CD4-positive, CD25-positive, alpha-beta regulatory T cell (primary cell): ENCODE measurements at places on chromosomes 2 and 18.
A peak's percentile ranks its signal among the peaks of the same experiment; 100 is the strongest.

- no peak overlapping the region for H3K27ac ChIP-seq
- no peaks in the 10 kb centered on the region for H3K4me1 ChIP-seq
- no peak overlapping the region for H3K4me3 ChIP-seq
- DNase-seq, result no peak
Measured at GRCh38 chr2:60520151-60520876, 33.1 kb downstream of the BCL11A start.

DNA sequence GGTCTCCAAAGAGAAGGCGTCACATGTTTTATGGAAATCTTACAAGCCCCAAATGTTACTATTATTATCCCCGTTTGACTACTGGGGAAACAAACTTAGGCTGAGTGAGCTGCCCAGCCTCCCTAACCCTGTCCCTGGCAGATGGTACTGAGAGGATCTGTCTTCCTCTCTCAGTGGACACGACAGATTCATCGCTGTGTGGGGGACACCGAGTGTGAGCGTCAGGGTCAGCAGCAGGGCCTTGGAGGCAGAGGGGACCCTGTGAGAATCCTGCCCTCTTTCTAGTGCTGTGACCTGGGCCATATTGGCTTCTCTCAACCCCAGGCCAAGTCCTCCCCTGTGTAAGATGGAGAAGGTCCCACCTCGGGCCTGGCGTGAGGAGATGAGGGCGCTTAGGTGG is 27.1 kb upstream of the SMAD7 start:
- peaks cover 13% of the 10 kb centered on the region for H3K4me1 ChIP-seq
- no peak overlapping the region for H3K27ac ChIP-seq
- DNase-seq, result no peak
- H3K36me3 ChIP-seq, result no peaks in the 10 kb centered on the region

GRCh38 chr2:218814540-218815243 is 16.9 kb downstream of the PRKAG3 start:
- no peaks in the 10 kb centered on the region for H3K36me3 ChIP-seq
- H3K27ac ChIP-seq, result no peak overlapping the region
- no peaks in the 10 kb centered on the region for H3K4me1 ChIP-seq

DNA sequence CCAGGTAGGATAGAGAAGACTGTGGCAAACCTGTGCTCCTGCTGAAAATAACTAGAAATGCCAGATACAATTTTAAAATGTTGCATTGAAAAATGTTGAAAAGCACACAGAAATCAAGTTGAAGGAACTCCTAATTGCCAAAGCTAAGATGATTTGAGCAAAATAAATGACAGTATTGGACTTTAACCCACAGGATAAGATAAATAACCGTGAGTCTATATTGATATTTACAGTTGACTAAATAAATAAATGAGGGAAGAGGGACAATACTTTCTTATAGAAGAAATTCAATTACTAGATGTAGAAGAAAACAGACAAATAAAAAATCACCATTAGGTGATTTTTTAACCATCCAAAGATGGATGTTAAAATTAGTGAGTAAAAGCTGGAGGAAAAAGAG is 59.0 kb downstream of the CWC22 start:
- no peaks in the 10 kb centered on the region for H3K27me3 ChIP-seq
- H3K4me3 ChIP-seq, result no peak overlapping the region
- H3K4me1 ChIP-seq, result no peaks in the 10 kb centered on the region
- DNase-seq, result no peak

DNA sequence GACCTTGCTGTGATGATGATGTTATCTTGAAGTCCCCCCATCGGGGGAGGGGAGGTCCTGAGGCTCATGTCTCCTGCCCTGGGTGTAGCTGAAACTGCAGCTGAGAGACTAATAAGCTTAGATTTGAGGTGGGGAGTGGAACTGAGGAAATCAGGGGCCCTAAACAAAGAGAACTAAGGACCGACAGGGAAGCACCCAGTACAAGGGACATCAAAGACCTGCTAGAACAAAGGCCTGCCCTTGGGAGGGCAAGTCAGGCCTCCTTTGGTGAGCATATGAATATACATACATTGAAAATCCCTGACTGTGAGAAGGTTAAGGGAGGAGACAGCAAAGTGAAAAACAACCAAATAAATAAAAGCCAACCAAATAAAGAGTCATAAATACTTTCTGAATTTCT is 1132.5 kb upstream of the CELF4 start:
- H3K27me3 ChIP-seq, result no peaks in the 10 kb centered on the region
- no peaks in the 10 kb centered on the region for H3K4me1 ChIP-seq
- no peak for DNase-seq
- H3K4me3 ChIP-seq, result no peak overlapping the region
- H3K27ac ChIP-seq, result no peak overlapping the region

- H3K4me1 ChIP-seq, result no peaks in the 10 kb centered on the region
- no peak for DNase-seq
- no peak overlapping the region for H3K4me3 ChIP-seq
- no peak overlapping the region for H3K27ac ChIP-seq
Measured at GRCh38 chr18:5728531-5728930, 166.8 kb downstream of the TMEM200C start.

GRCh38 chr2:15714609-15715008 is 122.9 kb downstream of the DDX1 start:
- H3K4me1 ChIP-seq, result no peaks in the 10 kb centered on the region
- DNase-seq, result no peak
- H3K27ac ChIP-seq, result no peak overlapping the region
- H3K4me3 ChIP-seq, result no peak overlapping the region

- no peaks in the 10 kb centered on the region for H3K36me3 ChIP-seq
- peak overlapping the region; percentile 90 for H3K4me3 ChIP-seq
- no peak for DNase-seq
- H3K4me1 ChIP-seq, result peaks cover 64% of the 10 kb centered on the region
Measured at GRCh38 chr2:239268082-239268481, 132.7 kb downstream of the HDAC4 start.

- H3K27ac ChIP-seq, result no peak overlapping the region
- no peaks in the 10 kb centered on the region for H3K36me3 ChIP-seq
- no peak overlapping the region for H3K4me3 ChIP-seq
- DNase-seq, result no peak
Measured at GRCh38 chr2:236977063-236977851, 108.4 kb upstream of the COPS8 start.

GRCh38 chr2:101762451-101763171 is 65.1 kb downstream of the MAP4K4 start:
- H3K4me1 ChIP-seq, result peaks cover 51% of the 10 kb centered on the region
- no peaks in the 10 kb centered on the region for H3K27me3 ChIP-seq
- no peak overlapping the region for H3K27ac ChIP-seq
- H3K4me3 ChIP-seq, result no peak overlapping the region
- no peaks in the 10 kb centered on the region for H3K36me3 ChIP-seq

- DNase-seq, result no peak
- no peaks in the 10 kb centered on the region for H3K4me1 ChIP-seq
- H3K27me3 ChIP-seq, result no peaks in the 10 kb centered on the region
- H3K4me3 ChIP-seq, result no peak overlapping the region
- H3K27ac ChIP-seq, result no peak overlapping the region
Measured at GRCh38 chr18:73859837-73860397, 287.7 kb downstream of the FBXO15 start.

- peaks cover 19% of the 10 kb centered on the region for H3K4me1 ChIP-seq
- no peak for DNase-seq
- H3K27me3 ChIP-seq, result no peaks in the 10 kb centered on the region
- peak overlapping the region; percentile 53 for H3K4me3 ChIP-seq
- no peaks in the 10 kb centered on the region for H3K36me3 ChIP-seq
- H3K27ac ChIP-seq, result no peak overlapping the region
Measured at GRCh38 chr2:219540784-219541504, 2.7 kb downstream of the CHPF start.

- no peak overlapping the region for H3K4me3 ChIP-seq
Measured at GRCh38 chr18:25974630-25975077, 115.8 kb downstream of the SS18 start.

GRCh38 chr2:175030380-175031271 is 25.4 kb upstream of the CHN1 start:
- H3K4me3 ChIP-seq, result no peak overlapping the region
- H3K4me1 ChIP-seq, result no peaks in the 10 kb centered on the region
- no peaks in the 10 kb centered on the region for H3K27me3 ChIP-seq
- no peak for DNase-seq
- H3K27ac ChIP-seq, result no peak overlapping the region

GRCh38 chr2:42757981-42758740 is 5.8 kb downstream of the OXER1 start:
- no peaks in the 10 kb centered on the region for H3K27me3 ChIP-seq
- H3K27ac ChIP-seq, result no peak overlapping the region
- H3K36me3 ChIP-seq, result no peaks in the 10 kb centered on the region

DNA sequence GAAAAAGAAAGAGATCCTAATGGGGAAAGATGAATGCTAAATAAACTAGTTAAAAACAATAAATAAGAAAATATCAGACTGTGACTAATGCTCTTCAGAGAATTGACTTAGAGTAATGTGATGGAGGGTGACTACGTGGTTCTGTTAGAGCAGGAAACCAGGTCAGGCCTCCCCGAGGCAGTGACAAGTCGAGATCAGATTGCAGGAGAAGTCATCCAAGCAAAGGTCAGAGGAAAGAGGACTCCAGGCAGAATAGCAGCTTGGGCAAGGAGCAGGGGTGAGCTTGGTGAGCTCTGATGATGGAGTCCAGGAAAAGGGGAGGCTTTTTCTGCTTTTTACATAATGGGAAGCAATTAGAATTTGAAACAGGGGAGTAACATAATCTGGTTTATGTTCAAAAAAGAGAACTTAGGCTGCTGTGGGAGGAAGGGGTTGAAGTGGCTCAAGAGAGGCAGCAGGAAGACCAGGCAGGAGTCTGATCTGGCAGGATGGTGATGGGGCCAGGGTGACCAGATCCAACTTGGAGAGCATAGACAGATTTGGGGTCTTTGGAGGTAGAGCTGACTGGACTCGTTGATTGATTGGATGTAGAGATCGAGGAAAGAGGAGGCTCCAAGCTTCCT is 27.3 kb upstream of the ITGB6 start:
- H3K27ac ChIP-seq, result no peak overlapping the region
- H3K36me3 ChIP-seq, result no peaks in the 10 kb centered on the region
- peaks cover 15% of the 10 kb centered on the region for H3K4me1 ChIP-seq
- H3K4me3 ChIP-seq, result no peak overlapping the region

DNA sequence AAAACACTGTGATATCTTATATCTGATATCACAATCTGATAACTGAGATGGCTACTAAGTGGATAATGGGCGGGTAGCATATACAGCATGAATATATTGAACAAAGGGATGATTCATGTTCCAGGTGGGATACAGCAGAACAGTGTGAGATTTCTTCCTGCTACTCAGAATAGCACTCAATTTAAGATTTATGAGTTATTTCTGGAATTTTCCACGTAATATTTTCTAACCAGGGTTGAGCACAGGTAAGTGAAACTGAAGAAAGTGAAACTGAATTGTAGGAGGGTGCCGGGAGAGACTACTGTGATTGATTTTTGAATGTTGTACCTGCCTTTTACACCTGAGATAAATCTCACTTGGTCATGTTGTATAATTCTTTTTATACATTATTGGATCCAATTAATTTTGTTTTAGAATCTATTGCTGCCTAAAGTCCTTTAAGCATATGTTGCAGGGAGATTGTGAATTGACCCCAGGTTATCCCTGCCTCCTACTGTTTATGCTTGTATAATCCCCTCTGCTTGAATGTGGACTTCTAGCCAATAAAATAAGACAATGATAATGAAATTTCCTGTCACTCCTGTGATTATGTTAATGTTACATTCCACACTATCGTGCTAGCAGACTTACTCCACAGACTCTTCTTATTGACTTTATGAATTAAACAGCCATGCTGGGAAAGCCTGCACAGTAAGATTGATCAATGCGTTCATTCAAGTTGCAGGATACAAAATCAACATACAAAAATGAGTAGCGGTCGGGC is 67.6 kb upstream of the RBBP8 start:
- H3K4me1 ChIP-seq, result no peaks in the 10 kb centered on the region
- no peaks in the 10 kb centered on the region for H3K36me3 ChIP-seq
- peak overlapping the region; percentile 29 for H3K4me3 ChIP-seq

DNA sequence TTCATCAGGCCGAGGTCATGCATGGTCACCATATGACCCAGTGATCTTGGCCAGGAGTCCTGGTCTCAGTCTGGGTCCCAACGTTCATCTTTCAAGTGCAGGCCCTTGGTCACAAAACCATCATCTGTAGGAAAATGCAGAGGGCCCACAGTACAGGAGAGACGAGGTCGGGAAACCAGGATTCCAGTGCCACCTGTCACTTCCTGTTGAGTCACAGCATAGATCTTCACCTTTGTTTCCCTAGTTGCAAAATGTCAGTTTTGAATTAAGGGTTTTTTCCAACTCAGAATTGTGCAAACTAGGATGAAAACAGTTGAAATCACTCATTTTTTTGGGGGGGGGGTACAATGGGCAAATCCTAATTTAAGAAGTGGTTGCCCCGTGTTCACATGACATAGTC is 162.2 kb downstream of the INSIG2 start:
- no peak for DNase-seq
- H3K27ac ChIP-seq, result no peak overlapping the region
- H3K27me3 ChIP-seq, result peaks cover 3% of the 10 kb centered on the region
- H3K36me3 ChIP-seq, result no peaks in the 10 kb centered on the region

DNA sequence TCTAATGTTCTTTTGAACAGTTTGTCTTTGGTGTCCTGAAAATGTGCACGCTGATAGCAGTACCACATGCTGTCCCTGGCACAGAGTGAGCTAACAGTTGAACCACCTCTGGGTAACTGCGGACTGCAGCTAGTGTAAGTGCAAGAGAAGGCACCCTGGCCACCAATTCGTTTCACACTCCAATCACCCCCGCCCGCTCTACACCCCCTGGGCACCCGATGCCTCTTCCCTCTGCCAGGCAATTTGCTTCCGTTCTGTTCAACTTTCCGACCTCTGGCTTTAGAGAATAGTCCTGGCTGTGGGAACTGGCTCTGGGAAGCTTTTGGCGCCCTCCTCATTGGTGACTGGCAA is 1.4 kb downstream of the DOCK10 start:
- peaks cover under 1% of the 10 kb centered on the region for H3K36me3 ChIP-seq
- peak overlapping the region; percentile 95 for H3K4me3 ChIP-seq
- H3K27ac ChIP-seq, result peak overlapping the region; percentile 89
- peak; percentile 7 for DNase-seq

DNA sequence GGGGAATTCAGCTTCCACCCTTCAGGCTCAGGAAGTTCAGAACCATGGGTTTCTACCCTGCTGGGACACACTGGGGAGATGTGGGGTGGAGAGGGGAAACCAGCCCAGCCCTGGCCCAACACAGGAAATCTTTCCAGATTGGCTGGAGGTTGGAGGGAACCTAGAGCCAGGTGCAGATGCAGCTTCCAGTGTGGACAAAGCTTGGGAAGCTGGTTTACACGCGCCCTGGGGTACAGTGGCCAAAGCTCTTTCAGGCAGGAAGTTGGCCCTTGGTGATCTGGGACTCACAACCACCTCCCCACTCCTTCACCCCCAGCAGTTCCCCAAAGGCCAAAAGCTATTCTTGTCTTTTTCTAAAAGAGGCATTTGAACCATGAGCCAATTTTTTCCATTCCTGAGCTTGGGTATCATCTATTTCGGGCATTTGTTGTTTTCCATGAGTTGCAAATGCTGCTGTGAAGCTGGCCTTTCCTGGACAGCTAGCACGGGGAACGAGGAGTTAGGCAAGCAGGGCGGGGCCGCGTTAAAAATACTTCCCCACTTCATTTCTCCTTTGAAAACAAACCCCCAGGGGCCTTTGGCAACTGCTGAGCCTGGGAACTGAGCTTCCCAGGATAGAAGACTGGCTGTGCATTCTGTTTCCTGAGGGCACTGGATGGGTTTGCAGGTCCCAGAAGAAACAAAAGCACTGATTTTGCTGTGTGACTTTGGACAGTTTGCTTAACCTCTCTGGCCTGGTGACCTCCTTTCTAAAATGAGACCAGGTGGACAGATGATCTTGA is 3.1 kb upstream of the ARID5A start:
- no peak for DNase-seq
- no peak overlapping the region for H3K27ac ChIP-seq
- H3K36me3 ChIP-seq, result no peaks in the 10 kb centered on the region
- peaks cover 31% of the 10 kb centered on the region for H3K4me1 ChIP-seq
- H3K27me3 ChIP-seq, result no peaks in the 10 kb centered on the region

GRCh38 chr2:55875434-55876135 is 48.0 kb downstream of the EFEMP1 start:
- H3K4me3 ChIP-seq, result no peak overlapping the region
- no peaks in the 10 kb centered on the region for H3K27me3 ChIP-seq
- no peak for DNase-seq
- H3K36me3 ChIP-seq, result no peaks in the 10 kb centered on the region
- no peaks in the 10 kb centered on the region for H3K4me1 ChIP-seq
- no peak overlapping the region for H3K27ac ChIP-seq
